ENCODE measurements at places on chromosomes 13 and 19. TPM values are rescaled to one million over a fixed set of nuclear protein-coding genes. Genes with fewer than 3 reads are reported as not detected.

FAM83E gene
- total RNA-seq: 4.5 TPM

DNA sequence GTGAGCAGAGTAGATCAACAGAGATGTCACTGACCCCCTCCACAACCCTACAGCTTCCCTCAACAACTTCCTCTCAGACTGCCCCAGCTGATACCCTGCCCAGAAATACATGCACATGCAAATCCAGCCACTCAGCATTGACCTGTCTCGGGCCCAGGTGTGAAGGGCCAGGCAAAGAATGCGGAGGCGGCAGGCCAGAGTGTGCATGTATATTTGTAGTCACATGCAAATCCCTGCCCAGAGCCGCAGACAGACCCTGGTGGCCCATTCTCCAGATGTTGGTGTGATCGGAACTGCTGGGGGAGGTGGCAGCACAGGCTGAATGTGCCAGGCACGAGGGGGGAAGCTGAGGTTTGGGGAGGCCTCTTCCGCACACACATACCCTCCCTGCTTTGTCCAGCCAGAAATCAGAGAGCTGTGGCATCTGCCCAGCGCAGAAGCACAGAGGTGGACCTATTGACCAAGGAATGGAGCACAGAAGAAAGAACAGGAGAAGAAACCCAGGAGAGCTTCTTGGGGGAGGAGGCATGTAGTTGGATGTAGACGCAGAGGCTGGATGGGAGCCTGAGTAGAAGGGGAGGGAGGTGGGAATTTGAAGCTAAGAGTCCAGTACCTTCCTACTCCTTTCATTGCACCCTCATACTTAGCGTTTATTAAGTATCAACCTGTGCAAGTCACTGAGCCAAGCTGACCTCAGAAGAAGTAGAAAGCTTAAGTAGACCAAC lies 14.4 kb downstream of the MEF2B start:
- H3K4me1 ChIP-seq: peaks cover 5% of the 10 kb centered on the region
- H3K36me3 ChIP-seq: no peaks in the 10 kb centered on the region
- no peak overlapping the region for H3K27ac ChIP-seq
- no peak overlapping the region for H3K4me3 ChIP-seq

ZNF700 gene
- 9.3 TPM for total RNA-seq

GRCh38 chr13:24624801-24625231 lies 55.4 kb upstream of the ATP12A start:
- DNase-seq: no peak
- H3K36me3 ChIP-seq: 0 out of 2 replicates have a peak, but pooled peaks cover 5% of the 10 kb centered on the region

LILRA6 gene
- not detected for total RNA-seq

SLC1A5 gene
- total RNA-seq: 249 TPM

DNA sequence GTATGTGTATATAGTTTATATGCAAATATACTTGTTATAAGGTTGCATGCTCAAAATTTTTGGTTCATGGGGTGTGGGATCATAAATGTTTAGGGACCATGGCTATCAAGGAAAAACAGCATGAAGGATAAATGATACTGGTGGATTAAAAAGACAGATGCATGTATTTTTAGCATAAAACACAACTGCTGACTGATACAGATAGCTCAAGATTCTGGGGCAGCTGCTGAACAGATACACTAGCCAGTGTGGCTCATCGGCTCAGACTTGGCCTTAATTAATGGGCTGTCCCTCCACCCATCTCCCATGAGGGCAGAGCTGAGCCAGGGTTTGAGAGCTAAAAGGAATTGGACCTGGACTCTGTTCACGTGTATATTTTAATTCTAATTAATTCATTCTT lies 11.4 kb downstream of the ALOX5AP start:
- H3K4me3 ChIP-seq: no peak overlapping the region
- no peaks in the 10 kb centered on the region for H3K27me3 ChIP-seq
- no peaks in the 10 kb centered on the region for H3K4me1 ChIP-seq
- no peak overlapping the region for H3K27ac ChIP-seq
- H3K36me3 ChIP-seq: no peaks in the 10 kb centered on the region

DNA sequence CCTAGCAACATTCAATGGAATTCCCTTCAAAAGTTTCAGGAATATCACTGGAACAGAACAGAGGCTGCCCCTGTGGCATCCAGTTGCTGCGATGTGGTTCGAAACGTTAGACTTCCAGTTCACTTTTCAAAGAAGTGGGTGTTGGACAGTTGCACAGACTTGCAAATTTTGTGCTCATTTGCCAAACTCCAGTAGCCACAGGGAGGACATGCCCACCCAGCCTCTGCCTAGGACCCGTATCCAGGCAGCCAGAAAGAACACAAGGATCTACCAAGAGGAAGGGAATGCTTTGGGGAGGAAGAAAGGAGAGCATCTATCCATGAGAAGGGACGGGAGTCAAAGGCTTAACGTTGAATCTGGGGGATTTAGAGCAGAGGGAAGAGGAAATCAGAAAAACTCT lies at the start of gene METTL21C:
Gene METTL21C, minus strand, starts transcription at position 108 of the 400 bp plus-strand sequence. CDS start 546 bp downstream, outside the sequence.
- no peak for DNase-seq
- H3K36me3 ChIP-seq: no peaks in the 10 kb centered on the region
- H3K27me3 ChIP-seq: no peaks in the 10 kb centered on the region
- H3K4me3 ChIP-seq: no peak within 1 kb of the TSS
- peaks cover 9% of the 10 kb centered on the region for H3K4me1 ChIP-seq

INSL3 gene
- not detected for total RNA-seq

TEX30 gene
- 10.5 TPM for total RNA-seq

- no peak overlapping the region for H3K27ac ChIP-seq
- peaks cover 3% of the 10 kb centered on the region for H3K4me1 ChIP-seq
- H3K4me3 ChIP-seq: no peak overlapping the region
- peak; percentile 46 for DNase-seq
- no peaks in the 10 kb centered on the region for H3K36me3 ChIP-seq
These were observed 11.8 kb upstream of the TLE5 start for GRCh38 chr19:3073931-3074595.

GRCh38 chr19:48182434-48182833 lies 12.0 kb downstream of the ZSWIM9 start:
- no peak overlapping the region for H3K4me3 ChIP-seq
- H3K27ac ChIP-seq: no peak overlapping the region
- H3K27me3 ChIP-seq: no peaks in the 10 kb centered on the region
- H3K4me1 ChIP-seq: no peaks in the 10 kb centered on the region
- peak; percentile 59 for DNase-seq
- peaks cover 13% of the 10 kb centered on the region for H3K36me3 ChIP-seq

DNA sequence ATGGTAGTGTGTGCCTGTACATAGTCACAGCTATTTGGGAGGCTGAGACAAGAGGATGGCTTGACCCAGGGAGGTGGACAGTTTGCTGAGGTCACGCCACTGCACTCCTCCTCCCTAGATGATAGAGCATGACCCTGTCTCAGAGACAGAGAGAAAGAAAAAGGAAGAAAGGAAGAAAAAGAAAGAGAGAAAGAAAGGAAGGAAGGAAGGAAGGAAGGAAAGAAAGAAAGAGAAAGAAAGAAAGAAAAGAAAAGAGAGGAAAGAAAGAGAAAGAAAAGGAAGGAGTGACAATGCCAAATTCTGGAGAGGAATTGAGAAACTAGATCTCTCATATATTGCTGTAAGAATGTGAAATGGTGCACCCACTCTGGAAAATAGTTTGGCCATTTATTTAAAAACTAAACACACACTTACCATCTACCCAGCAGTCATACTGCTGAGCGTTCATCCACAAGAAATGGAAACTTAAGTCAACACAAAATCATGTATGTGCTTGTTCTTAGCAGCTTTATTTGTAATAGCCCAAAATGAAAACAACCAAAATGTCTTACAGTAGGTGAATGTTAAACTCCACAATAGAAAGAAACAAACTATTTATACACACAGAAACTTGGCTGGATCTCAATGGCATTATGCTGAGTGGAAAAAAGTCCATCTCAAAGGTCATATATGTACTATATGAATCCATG lies 7.5 kb downstream of the TEX101 start:
- no peak overlapping the region for H3K27ac ChIP-seq
- no peak overlapping the region for H3K4me3 ChIP-seq
- H3K4me1 ChIP-seq: peaks cover 20% of the 10 kb centered on the region
- 0 out of 2 replicates have a peak, but pooled peaks cover 5% of the 10 kb centered on the region for H3K36me3 ChIP-seq
- H3K27me3 ChIP-seq: no peaks in the 10 kb centered on the region

JAK3 gene
- 4.2 TPM for total RNA-seq

PLPPR2 gene
- total RNA-seq: 12.0 TPM

- H3K36me3 ChIP-seq: no peaks in the 10 kb centered on the region
- H3K27ac ChIP-seq: peak overlapping the region; percentile 61
- no peaks in the 10 kb centered on the region for H3K27me3 ChIP-seq
- no peak overlapping the region for H3K4me3 ChIP-seq
These were observed 63.9 kb downstream of the DLEU7 start for GRCh38 chr13:50779443-50780200.

GRCh38 chr19:34320277-34320676 lies 44.7 kb upstream of the GPI start:
- no peak overlapping the region for H3K4me3 ChIP-seq
- peaks cover 13% of the 10 kb centered on the region for H3K4me1 ChIP-seq
- no peaks in the 10 kb centered on the region for H3K36me3 ChIP-seq
- DNase-seq: no peak

DNA sequence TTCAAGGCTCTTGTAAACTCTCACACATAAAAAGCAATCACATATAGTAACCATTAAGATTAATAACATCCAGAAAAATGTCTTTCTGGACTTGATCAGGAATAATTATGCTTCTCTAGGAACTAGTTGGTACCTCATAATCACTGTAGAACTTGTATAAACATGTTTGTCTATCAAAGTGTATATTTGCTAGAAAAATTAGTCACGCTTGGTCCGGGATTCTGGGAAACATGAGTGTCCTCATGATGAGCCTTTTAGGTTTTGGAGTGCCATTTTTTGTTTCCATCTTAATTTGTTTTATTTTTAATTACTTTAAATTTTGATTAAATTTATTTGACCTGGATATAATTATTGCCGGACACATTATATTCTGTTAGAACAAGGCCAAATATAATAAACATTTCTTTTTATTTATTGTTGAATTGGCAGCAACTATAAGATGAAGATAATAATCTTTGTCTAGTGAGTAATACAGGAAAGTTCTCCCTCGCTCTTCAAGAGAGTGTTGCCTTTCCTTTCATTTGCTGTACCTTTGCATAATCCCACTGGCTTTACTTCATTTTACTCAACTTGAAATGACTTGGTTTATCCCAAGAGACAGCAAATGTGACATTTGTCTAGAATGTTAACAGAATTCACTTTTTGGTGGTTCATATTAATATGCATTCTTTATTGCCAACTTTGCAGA lies 207.0 kb downstream of the NALCN start:
- no peak for DNase-seq
- H3K27ac ChIP-seq: no peak overlapping the region
- H3K4me1 ChIP-seq: no peaks in the 10 kb centered on the region
- H3K36me3 ChIP-seq: no peaks in the 10 kb centered on the region
- H3K4me3 ChIP-seq: no peak overlapping the region

GRIN2D gene
- total RNA-seq: 16.5 TPM

DAND5 gene
- total RNA-seq: 0.28 TPM

DNA sequence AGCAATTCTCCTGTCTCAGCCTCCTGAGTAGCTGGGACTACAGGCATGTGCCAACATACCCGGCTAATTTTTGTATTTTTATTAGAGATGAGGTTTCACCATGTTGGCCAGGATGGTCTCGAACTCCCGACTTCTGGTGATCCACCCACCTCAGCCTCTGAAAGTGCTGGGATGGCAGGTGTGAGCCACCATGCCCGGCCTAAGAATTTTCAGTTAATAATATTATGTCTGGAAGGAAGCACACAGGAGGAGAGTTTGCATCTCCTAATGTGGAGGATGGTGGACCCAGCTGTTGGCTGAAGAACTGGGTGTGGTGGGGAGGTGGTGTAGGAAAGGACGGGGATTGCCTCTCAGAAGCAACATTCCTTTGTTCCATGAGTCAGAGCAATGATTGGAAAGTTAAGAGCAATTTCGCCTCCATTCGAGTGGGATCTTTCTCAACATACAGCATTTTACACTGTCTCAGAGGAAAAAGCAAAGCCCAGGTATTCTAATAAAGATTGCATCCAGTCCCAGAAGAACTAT lies 11.9 kb downstream of the PDCD2L start:
- H3K4me3 ChIP-seq: no peak overlapping the region
- peaks cover 30% of the 10 kb centered on the region for H3K36me3 ChIP-seq
- H3K27ac ChIP-seq: no peak overlapping the region
- no peak for DNase-seq

NCR1 gene
- total RNA-seq: 0.78 TPM

- H3K27ac ChIP-seq: no peak overlapping the region
- H3K4me1 ChIP-seq: no peaks in the 10 kb centered on the region
- no peaks in the 10 kb centered on the region for H3K27me3 ChIP-seq
- H3K4me3 ChIP-seq: no peak overlapping the region
- DNase-seq: no peak
These were observed 41.0 kb downstream of the AKAP11 start for GRCh38 chr13:42312817-42313431.

GRCh38 chr13:27138457-27139093 lies 33.0 kb downstream of the USP12 start:
- H3K36me3 ChIP-seq: peaks cover 6% of the 10 kb centered on the region
- DNase-seq: no peak
- H3K27me3 ChIP-seq: no peaks in the 10 kb centered on the region
- peak overlapping the region; percentile 22 for H3K27ac ChIP-seq

LRRC4B gene
- total RNA-seq: 13.2 TPM

DNA sequence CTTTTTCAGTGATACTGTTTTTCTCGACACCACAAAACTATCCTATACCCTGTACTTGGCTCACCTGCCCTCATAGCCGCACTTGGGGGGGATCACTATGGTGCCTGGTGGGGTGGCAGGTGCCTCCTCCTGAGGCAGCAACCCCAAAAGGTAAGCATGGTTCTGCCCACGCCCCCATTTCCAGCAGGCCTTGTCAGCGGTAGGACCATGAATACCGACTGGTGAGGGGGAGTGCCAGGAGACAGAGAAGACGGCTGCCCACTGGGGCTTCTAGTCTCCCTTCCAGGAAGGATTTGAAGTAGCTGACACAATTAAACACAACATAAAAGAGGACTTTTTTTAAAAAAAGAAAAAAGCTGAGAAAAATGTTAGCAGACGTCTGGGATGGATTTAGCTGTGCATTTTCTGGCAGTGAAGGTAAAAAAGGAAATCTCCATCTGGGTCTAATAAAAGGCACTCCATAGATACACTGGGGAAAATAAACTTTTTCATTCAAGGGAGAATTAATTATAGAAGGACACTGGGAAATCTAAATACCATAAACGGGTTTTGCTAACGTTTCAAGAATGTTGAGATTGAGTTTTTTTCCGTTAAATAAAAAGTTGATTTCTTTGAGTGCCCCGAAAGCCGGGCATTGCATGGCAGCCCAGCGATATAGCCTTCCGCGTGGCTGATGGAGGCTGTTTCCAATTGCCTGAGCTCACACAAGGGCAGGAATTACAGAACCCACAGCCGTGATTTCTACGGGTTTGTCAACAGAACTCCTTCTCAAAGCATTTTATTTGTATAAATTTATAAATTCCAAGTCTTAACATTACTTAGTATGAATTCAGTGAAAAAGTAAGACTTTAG lies 45.1 kb downstream of the ATP11A start:
- no peaks in the 10 kb centered on the region for H3K27me3 ChIP-seq
- H3K4me1 ChIP-seq: peaks cover 49% of the 10 kb centered on the region
- H3K36me3 ChIP-seq: no peaks in the 10 kb centered on the region
- peak overlapping the region; percentile 96 for H3K27ac ChIP-seq
- DNase-seq: no peak
- no peak overlapping the region for H3K4me3 ChIP-seq

- DNase-seq: no peak
- H3K4me3 ChIP-seq: no peak overlapping the region
- H3K36me3 ChIP-seq: no peaks in the 10 kb centered on the region
- no peaks in the 10 kb centered on the region for H3K27me3 ChIP-seq
These were observed 301.6 kb downstream of the TEX29 start for GRCh38 chr13:111622051-111622531.

GRCh38 chr19:55273978-55274707 lies 5.8 kb downstream of the HSPBP1 start:
- peaks cover 3% of the 10 kb centered on the region for H3K4me1 ChIP-seq
- no peak for DNase-seq
- no peaks in the 10 kb centered on the region for H3K27me3 ChIP-seq
- no peak overlapping the region for H3K27ac ChIP-seq
- H3K36me3 ChIP-seq: no peaks in the 10 kb centered on the region
- H3K4me3 ChIP-seq: no peak overlapping the region
